ENCODE measurements at places on chromosomes 5 and 9. TPM values are rescaled to one million over a fixed set of nuclear protein-coding genes. Genes with fewer than 3 reads are reported as not detected.
A peak's percentile ranks its signal among the peaks of the same experiment; 100 is the strongest.

GRCh38 chr9:111907147-111907546 lies 10.5 kb downstream of the UGCG start:
- no peak for DNase-seq

DNA sequence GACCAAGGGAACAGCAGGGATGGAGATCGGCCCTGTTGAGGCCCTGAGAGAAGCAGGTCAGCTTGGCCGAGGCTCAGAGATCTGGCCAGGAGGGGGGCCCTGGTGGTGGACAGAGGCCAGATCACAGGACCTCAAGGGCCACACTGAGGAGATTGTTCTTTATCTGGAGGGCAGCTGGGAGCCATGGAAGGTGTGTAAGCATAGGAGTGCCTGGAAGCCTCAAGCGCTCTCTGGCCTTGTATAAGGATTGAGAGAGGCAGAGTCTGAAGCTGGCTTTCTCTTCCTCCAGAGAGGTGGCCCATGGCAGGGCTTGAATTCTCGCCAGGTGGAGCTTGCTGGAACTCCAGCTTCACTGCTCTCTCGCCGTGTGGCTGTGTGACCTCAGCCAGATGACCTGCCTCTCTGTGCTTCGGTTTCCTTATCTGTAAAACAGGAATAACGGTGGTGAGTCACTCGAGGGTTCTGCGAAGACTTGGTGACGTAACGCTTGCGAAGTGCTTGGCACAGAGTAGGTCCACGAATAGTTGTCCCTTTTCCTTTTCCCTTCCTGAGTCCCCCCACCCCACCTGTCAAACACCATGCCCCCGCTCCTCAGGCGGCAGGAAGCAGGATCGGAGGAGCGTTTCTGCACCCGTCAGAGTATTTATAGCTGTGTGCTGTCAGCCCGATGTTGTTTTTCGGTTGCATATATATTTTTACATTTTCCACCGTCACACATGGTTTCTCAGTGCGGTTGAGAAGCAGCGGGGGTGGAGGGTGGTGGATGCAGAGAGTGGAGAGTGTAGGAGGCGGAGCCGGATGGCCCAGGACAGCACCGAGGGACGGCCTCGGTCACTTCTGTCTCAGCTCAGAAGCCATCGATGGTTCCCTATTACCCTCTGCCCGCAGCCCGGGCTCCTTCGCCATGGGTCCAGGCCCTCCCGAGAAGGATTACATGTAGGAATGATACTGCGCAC lies 17.0 kb upstream of the CRB2 start:
- peak; percentile 59 for DNase-seq

GRCh38 chr5:177982072-177982727 lies 13.8 kb downstream of the PROP1 start:
- DNase-seq, result no peak

GRCh38 chr9:110290001-110290400 lies 33.7 kb upstream of the TXN start:
- no peak for DNase-seq

DNA sequence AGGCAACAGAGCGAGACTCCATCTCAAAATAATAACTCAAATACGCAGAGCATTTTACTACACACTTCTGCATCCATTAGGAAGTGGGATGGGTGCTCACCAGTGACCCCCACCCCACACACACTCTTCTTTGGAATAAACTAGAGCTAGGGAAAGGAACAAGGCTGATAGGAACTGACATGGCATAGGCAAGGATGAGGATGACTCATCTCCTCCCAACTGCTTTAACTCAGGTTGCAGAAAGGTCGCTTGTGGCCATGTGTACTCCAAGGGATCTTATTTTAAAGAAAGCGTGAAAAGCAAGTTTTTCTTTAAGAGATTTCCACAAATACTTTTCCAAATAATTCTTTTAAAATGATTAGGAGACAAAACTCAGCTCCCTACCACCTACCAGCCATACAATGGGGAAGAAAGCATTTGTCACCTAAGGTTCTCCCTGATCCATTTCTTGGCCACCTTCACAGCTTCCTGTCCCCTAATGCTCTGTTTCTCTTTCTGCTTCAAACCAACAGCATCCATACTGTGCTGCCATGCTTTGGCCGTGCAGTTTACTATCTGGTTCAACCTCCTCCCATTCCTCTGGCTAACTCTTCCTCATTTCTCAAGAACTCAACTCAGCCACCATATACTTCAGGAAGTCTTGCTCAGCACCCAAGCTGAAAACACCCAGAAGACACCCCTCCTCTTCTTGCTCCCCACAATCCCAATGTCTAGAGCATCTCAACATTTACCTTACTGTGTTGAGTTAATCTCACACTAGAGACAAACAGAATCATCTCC lies 211.9 kb downstream of the ACTL7B start:
- no peak for DNase-seq

DNA sequence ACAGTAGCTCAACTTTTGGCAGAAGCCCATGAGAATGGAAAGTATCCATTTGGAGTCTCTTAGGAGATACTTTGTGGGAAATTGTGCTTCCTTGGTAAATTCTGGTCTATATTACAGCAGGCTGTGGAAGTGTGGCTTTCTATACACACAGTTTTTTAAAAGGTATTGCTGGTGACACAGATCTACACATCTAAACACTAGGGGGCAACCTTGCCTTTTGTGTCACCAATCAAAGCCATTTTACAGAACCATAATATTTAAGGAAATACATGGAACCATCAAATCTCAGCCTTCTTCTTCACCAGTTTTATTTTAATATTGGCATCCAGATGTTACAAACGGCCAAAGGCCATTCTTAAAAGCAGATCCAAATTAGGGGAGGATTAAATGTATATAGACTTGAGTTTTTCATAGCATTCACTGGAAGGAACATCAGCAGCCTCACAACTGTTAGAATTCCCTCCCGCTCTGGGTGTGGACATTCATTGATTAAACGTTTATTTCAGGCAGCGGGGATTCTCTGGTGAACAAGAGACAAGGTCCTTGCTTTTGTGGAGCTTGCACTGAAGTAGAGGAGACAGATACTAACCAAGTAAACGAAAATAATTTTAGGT lies 132.4 kb upstream of the EPB41L4A start:
- DNase-seq, result no peak

- DNase-seq, result no peak
Observed at GRCh38 chr5:141150224-141150992, 551 bp downstream of the PCDHB6 start.

DNA sequence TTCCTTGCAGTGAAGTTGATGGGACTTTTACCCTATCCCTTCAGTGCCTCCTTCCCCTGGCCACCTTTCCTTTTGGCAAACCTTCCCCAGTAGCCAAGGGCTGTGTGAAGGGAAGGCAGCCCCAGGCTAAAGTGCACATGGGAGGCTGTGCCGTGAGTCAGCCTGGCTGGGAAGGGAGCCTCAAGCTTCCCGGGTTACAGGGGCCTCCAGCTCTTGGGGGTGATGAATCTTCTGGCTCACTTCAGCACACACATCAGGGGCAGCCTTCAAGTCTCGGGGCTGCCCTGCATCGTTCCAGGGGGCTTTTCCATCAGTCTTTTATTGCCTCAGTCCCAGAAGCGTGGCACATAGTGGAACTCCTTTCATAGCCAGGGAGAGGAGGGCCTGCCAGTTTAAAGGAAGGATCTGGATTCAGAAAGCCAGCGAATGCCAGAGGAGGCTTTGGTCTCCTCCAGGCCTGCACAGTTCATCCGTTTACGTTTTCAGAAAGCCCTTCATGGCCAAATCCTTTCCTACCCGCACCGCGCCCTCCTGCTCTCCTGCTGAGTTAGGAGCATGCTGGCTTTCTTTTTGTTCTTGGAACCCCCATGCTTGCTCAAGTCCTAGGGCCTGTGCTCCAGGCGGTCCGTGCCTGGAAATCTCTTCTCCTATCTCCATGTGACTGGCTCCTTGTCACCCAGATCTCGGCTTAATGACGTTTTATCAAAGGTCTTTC lies 134.8 kb upstream of the KLF4 start:
- no peak for DNase-seq

DNA sequence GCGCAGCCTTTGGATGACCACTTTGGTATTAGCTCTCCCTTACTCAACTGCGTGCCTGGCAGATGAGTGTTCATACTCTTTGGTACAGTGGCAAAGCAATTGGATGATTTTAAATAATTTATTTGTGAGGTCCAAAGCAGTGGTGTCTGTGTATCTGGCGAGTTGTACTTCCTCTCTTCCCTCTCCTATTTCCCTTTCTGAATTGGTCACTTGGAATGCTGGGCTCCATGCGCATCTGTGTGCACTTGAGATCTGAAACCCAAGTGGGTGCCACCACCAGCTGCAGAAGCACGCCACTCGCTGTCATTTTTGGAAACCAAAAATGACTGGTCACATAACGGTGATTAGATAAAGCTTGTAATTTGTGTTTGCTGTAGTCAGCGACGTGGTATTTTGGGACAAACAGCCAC lies 386.0 kb upstream of the KLF4 start:
- no peak for DNase-seq

The SLC2A6 gene
- total RNA-seq, result 6.1 TPM

DNA sequence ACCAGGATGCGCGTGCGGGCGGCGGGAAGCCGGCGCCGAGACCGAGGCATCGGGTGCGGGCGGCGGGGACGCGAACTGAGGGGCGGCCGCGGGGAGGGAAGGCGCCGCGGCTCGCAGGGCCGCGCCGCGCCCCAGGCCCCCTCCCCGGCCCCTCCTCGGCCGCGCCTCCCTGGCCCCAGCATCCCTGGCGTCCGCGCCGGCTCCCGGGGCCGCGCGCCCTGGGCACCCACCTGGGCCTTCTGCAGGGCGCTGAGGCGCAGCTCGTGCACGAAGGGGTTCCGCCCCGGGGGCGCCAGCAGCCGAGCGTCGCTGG lies 324 bp downstream of the LPCAT1 start:
- no peak for DNase-seq

GRCh38 chr5:41856644-41857491 lies 13.4 kb downstream of the OXCT1 start:
- DNase-seq, result peak; percentile 49

- DNase-seq, result no peak
Observed at GRCh38 chr5:93572608-93573353, 8.2 kb downstream of the NR2F1-AS1 start.

DNA sequence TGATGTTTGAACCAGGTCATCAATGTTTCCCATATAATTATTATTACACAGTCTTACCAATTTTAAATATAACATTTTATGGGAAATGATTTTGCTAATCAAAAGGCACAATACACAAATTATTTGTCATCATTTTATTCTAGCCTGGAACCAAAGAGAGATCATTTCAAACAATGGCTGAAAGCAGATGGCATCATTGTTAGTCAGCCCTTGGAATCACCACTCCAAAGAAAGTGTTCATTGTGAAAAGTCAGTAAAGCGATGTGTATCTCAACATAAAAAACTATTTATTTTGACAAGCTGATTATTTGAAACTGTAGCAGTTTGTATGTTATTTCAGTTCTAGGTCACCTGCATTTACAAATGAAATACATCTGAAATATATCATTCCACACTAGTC lies 1068.7 kb downstream of the CDH12 start:
- DNase-seq, result no peak

DNA sequence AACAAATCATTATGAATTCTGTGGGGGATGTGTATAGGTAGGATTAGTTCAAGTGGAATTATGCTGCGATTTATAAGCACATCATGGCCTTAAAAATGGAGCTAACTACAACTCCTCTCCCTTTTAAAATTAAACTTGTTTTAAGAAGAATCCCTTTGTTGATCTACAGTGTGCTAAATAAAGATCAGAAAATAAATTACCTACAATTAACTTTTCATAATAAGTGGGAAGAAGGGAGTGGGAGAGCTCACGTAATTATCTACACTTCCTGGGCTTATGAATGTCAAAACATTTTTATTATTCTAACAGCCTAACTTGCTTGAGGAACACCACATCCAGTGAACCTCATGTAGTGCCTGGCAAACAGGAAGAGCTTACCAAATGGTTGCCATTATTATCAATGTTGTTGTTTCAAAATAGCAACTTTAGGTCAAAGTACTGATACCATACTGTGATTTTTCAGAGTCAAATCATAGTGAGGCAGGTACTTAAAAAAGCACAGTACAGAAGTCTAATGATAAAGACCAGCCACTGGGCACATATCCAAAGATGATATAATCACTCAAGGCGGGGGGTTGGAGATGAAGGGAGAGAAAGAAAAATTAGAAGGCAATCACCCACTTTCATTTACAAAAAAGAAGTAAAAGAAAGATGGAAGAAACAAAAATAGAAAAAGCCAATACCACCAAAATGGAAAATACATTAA lies 174.0 kb downstream of the RAPGEF6 start:
- no peak for DNase-seq

DNA sequence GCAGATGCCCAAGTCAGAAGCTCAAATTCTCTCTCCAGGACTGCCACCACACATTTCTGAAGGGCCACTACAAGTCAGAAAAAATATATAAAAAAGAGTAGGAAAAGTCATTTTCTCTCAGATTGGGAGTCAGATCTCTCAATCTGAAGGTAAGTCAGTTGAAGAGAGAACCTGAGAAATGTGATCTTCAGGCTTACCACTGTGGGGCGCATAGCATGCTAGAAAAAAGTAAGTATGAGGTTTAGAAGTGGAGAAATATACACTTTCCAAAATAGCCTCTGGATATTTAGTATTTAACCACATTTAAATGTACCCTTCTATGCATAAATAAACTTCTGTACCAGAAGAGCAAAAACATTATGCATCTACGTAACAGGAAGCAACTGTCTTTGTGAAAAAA lies 800.7 kb upstream of the CTNND2 start:
- DNase-seq, result no peak

- DNase-seq, result no peak
Observed at GRCh38 chr9:15137089-15137488, 169.9 kb downstream of the TTC39B start.

DNA sequence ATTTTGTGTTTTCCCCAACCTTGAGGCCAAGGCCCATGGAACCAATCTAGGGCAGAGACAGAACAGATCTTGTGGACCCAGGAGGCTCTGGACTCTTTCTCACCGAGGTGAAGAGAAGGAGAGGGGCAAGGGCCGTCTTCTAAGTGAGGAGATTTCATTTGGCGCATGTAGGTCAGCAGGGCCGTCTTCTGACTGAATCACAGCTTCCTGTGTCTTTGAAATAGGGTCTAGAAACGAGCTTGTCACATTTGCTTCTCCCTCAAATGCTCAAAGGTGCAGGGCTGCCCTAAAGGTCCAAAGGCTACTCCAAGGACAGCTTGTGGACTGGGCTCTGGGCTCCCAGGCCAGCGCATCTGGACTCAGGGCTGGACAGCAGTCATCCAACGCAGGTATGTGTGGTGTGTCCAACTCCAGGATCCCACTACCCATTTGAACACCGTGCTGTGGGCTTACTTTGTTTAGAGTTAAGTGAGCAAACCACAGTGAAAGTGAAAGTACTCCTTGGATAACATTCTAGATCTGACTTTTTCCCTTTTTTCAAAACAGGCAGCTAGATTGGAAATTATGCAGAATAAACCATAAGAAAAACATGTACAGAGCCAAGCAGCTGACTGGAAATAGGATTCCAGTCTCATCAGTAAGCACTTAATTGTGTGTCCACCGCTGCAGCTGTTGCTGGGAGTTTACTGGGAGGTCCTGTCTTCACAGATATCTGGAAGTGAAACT lies 357.0 kb downstream of the GADD45G start:
- no peak for DNase-seq

Data from activated T-helper 2 cell treated with anti-CD3 and anti-CD28 coated beads, Interferon-gamma antibody, Interleukin-2, Interleukin-4, amounts not matched to agents 10 μg/mL and 5 μg/mL and 100 μg/mL, durations not matched to agents 14 hours and 24 hours and 36 hours (primary cell).